ENCODE measurements at places on chromosomes 5 and 9. TPM values are rescaled to one million over a fixed set of nuclear protein-coding genes. Genes with fewer than 3 reads are reported as not detected.
A peak's percentile ranks its signal among the peaks of the same experiment; 100 is the strongest.

- DNase-seq = no peak
Observed at GRCh38 chr5:126965061-126965475, 65.3 kb downstream of the MARCHF3 start.

DNA sequence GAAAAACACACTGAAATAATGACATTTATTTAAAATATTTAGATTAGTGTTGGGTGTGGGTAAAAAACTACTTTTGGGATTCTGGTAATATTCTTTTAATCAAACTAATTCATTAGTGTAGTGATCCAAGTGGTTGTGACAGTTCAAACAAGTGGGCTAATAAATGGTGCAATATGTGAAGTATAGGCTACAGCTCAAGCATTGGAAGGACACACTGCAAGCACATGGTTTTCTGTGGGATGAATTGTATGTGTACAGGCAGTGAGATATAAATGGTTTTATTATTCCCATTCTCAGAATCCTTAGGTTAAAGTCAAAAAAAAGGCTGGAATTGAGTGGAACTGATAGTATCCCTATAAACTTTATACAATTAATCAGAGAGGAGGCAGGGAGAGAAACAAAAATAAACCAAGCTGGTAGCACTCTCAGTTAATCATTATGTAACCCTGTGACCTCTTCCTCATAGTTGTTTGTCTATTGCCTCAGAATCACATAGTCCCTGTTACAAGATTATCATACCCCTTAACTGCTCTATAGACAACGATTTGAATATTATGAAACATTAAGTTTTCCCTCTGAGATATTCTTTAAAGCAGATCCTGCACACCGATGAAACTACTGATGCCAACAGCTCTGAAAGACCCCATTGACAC is 1755.4 kb upstream of the ACO1 start:
- DNase-seq = no peak

GRCh38 chr5:93192683-93193082 is 388.3 kb downstream of the NR2F1-AS1 start:
- DNase-seq = no peak

DNA sequence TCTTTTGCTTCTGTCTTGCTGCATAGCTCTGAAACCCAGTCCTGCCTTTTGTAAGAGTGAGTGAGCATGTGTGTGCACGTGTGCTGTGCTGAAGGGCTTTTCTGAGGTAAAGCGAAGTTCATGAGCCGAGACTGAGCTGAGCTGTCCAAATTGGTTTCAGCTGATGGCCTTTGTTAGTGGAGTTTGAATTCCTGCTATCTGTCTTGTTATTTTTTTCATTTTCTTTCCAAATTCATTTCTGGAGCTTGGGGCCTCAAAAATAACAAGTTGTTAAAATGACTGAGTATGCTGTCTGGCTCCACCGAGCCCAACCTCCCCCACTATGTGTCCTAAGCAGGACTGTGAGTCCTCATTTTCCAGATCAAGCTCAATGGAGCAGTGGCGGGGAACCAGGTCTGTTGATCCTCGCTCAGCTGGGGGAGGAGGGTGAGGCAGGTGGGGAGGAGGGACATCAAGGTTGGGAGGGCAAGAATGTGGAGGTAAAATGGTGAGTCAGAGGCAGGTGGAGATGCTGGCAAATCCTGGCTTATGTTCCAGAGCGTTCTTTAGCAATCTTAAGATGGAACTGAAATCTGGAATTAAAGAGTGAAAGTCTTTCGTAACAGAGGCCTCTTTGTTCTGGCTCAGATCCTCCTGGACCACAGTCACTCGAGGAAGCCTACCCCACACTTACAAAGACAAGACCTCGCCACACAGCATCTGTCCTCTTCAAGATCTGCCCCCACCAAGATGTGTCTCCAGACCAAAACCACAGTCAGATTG is 63.9 kb downstream of the SREK1 start:
- no peak for DNase-seq

Gene PCDHB11
- not detected for total RNA-seq

- no peak for DNase-seq
Observed at GRCh38 chr9:77163884-77164283, 13.4 kb upstream of the VPS13A start.

DNA sequence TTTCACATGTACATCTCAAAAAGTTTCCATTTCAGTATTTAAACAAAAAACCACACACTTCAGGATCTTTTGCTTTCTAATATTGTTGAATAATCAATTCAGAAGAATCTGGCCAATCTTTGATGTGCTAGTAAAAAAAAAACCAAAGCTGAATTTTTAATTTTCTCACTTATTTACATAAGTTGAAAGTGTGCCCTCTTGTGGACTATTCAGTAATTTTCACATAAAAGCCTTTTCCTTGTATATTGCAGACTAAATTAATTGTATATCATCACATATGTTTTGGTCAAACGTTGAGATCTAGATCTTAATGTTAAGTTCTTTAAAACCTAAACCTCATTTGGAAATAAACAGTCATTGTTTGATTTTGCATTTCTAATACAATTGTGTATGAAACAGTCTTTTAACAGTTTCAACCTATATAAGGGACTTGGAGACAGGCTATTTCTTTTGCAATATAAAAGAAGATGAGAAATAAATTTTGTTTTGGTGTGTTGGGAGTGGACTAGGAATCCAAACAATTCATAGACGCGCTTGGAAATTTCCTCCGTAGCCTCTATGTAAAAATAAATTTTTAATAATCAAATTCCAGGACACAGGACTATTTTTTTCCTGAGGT is 68.1 kb downstream of the NIPBL start:
- DNase-seq = no peak

Gene LHX3
- total RNA-seq = 0.17 TPM

Gene STPG3
- total RNA-seq = 0.63 TPM

GRCh38 chr5:135444881-135445280 is 2.3 kb downstream of the DCANP1 start:
- no peak for DNase-seq

- peak; percentile 14 for DNase-seq
Observed at GRCh38 chr5:96537386-96537785, 104.3 kb upstream of the PCSK1 start.

DNA sequence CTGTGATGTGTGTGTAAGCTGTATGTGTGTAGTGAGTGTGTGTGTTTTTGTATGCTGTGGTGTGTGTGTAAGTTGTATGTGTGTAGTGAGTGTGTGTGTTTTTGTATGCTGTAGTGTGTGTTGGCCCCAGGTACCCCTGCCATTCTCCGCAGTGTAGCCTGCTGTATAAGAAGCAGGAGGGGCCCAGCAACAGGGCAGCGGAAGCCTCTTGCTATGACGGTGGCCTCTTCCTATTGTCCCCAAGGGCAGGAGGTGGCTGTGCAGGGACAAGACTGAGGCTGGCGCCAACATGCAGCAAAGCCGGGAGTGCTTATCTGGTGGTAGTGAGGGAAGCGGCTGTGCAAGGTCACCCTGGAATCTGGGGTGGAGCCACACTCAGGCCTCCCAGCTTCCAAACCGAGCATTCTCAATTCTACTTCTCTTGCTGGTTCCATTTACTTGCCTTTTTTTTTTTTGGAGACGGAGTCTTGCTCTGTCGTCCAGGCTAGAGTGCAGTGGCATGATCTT is 5.1 kb downstream of the SPAAR start:
- no peak for DNase-seq

DNA sequence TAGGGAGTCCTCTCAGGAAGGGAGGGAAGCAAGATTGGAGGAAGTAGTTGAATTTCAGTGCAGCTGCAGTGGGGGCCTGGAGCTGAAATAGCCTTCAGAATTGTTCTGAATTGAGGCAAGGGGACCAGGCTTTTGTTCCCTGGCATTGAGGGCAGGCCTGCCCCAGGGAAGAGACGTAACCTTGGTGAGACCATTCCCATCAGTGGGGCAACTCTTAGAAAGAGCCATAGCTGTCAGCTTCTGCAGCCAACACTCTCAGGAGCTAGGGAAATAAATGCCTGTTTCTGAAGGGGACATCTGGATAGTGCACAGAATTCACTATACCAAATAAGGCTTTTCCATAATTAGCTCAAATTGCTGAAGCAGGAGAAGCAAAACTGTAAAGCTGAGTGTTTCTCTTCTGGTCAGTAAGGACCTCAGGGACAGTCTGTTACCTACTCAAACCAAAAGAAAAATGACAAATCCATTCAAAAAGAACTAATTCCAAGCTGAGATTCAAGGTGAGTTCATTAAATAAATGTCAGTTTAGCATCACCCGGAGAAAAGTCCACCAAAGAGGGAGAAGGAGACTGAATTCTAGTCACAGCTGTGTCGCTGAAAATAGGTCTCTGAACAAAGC is 44.0 kb downstream of the LYRM7 start:
- DNase-seq = no peak

Gene ZNG1C
- total RNA-seq = 35.5 TPM

Gene PCDHGA3
- total RNA-seq = 0.12 TPM

DNA sequence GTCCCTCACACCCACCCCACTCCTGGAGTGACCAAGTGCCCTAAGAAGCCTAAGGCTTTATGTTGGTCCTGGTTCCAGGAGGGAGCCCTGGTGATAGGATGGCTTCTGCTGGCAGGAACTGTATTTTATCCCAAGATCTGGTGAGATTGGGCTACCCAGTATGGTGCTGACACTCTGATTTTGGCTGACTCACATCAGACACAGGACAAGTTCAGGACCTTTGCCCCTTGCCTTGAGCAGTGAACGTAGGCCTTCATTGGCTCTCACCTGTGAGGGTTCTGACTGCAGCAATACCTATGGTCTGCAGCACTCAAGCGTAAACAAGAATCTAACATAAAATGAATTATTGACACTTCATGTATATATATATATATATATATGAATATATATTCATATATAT is 25.0 kb downstream of the BHMT start:
- no peak for DNase-seq

DNA sequence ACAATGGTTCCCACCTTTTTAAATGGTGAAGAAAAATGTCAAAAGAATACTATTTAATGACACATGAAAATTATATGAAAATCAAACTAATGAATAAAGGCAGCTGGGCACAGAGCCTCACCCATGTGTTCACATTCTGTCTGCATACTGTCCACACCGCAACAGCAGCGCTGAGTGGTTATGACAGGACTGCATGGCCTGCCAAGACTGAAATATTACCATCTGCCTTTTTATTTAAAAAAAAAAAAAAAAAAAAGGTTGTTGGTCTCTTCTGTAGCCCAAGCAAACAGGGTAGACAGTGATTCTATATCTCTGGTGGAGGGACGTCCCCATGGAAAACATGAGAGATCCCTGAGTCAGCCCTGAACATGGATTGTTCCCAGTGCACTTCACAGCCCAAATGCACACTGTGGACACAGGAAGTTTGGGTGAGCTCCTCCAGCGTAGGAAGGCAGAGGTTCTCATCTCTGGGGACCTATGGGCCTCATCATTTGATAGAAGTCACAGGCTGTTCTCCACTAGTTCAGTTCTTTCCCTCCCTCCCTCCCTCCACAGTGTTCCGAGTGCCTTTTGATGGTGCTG is 44.9 kb upstream of the SHC3 start:
- DNase-seq = no peak

Gene PCDHGA9
- 0.10 TPM for total RNA-seq

DNA sequence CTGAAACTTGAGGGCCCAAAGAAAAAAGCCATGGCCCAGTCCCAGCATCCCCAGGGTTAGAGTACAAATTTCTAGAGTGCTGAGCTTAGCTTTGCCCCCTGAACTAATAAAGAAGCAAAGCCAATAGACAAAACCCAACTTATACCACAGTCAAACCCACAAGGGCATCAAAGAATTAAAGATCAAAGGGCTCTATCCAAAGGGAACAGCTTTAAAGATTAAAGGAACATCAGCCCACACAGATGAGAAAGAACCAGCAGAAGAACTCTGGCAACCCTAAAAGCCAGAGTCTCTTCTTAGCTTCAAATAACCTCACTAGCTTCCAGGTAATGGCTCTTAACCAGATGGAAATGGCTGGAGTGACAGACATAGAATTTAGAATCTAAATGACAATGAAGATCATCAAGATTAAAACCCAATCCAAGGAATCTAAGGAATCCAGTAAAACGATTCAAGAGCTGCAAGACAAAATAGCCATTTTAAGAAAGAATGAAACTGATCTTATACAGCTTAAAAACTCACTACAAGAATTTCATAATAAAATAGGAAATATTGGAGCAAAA is 93.9 kb downstream of the YIPF5 start:
- no peak for DNase-seq

DNA sequence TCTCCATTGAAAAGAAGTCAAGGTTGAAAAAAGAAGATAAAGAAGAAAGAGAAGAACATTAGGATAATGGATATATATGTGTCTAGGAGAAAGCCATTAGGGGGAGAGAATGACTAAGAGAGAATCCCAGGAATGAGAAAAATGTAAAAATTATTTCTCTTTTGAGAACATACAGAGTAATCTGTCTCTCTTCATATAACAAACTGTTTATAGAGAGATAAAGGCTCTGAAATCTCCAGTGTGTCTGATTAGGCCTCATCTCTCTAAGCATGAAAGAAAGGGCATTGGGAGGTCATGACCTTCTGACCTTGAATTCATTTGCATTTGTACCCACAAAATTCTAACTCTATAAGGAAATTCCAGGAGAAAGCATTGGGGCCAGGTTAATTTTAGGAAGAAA is 3.5 kb upstream of the MPDZ start:
- DNase-seq = no peak

DNA sequence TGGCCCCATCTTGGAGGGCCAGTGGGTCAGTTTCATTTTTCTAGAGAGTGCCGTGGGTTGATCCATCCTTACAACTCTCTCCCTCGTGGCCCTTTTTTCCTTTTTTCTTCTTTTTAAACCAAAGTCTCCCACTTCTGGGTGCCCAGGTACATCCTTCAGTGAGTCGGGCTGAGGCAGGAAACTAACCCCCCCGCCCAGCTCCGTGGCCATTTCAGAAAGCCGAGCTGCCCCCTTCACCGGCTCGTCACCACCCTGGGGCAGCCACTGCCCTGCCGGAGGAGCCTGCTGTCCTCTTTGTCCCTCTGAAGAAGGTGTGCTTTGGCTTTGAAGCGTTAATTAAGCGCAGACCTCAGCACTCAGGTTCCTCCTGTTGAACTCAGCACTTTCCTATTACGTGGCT is 5.2 kb downstream of the CFAP77 start:
- DNase-seq = no peak

Gene BTNL3
- total RNA-seq = 0.16 TPM

DNA sequence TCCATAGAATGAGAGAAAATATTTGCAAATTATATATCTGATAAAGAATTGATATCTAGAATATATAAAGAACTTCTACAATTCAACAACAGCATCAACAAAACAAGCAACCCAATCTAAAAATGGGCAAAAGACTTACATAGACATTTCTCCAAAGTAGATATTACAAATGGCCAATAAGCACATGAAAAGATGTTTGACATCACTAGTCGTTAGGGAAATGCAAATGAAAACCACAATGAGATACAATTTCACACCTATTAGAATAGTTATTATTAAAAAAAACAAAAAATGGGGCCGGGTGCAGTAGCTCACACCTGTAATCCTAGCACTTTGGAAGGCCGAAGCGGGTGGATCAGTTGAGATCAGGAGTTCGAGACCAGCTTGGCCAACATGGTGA is 24.4 kb downstream of the CATSPER3 start:
- no peak for DNase-seq

Gene PCDHA9
- total RNA-seq = not detected

Gene GRAMD2B
- total RNA-seq = 12.7 TPM

Gene LURAP1L
- total RNA-seq = not detected

DNA sequence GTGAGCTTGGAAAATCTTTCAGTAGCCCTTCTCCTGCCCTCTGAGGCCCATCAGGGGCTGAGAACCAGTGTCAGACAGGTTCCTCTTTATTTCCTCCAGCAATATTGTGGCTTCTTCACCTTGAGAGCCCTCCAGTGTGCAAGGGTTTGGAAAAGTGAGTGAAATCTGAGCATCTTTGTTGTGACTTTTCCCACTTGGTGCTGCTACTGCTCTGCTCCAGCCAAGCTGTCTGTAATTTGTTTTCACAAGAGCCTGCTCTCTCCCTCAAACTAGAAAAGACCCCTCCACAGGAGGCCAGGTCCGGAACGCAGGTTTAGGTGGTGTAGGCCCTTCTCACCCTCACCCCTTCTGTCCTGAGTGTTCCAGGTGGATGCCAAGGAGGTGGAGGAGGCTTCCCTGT is 57.4 kb upstream of the SPRY4 start:
- DNase-seq = no peak
